ENCODE measurements at places on chromosomes 2 and 18.
A peak's percentile ranks its signal among the peaks of the same experiment; 100 is the strongest.

- no peak for DNase-seq
Measured at GRCh38 chr2:55518841-55519165, 715 bp upstream of the CFAP36 start.

- no peak for DNase-seq
Measured at GRCh38 chr2:202918860-202919259, 6.8 kb downstream of the CARF start.

DNA sequence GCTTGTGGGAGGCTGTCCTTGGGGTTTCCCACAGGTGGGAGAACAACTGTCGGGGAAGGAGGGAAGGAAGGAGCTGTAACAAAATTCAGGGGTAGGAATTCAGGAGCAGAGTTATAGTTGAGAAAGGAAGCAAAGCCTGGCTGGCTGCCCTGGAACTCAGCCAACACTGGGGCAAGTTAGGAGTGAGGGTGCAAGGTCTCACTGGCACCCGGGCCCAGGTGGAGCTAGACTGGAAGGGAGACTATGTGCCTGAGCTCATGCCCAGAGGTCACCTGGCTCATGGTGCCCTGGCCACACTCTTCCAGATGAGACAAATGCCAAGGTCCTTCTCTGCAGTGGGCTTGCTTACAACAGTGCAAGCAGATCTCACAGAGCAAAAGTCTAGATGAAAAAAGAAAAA is 75.6 kb upstream of the ARHGAP28 start:
- DNase-seq = no peak

- no peak for DNase-seq
Measured at GRCh38 chr2:199977984-199978415, 22.6 kb downstream of the MAIP1 start.

DNA sequence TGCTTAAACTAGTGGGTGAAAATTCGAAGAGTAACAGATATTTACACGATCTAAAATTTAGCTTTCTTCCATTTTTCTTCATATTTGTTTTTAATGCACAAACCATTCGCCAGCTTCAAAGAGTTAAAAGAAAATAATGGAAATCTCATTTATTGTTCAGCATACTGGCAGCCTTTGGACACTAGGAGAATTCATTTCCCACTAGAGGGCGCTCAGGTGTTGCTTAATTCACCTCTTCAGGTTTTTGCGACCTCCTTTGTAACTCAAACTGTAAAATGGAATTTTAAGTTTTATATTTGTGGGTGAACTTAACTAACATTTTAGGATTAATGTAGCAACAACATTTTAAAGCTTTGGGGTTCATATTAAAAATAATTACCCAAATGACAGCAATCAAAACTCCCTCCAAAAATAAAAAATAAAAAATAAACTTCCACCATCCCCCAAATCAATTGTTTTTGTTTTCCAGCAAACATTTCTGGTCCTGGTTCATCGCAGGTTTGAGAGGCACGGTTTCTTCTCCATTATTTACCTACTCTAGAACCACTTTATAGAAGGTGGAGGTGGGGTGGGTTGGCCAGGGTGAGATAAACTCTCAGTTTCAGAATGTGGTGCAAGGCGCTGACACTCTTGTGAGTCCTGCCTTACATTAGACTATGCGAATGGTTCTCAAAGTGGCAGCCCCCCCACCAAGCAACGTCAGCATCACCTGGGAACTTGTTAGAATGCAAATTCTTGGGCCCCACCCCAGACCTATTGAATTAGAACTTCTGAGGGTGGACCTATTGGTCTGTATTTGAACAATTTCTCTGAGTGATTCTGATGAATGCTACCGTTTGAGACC is 24.7 kb upstream of the PNPT1 start:
- peak; percentile 51 for DNase-seq

GRCh38 chr18:59150236-59150635 is 10.6 kb downstream of the SEC11C start:
- no peak for DNase-seq

GRCh38 chr2:203327582-203327900 is 653 bp upstream of the ABI2 start:
- DNase-seq = no peak

GRCh38 chr2:85423525-85423924 is 5.0 kb downstream of the SH2D6 start:
- no peak for DNase-seq

DNA sequence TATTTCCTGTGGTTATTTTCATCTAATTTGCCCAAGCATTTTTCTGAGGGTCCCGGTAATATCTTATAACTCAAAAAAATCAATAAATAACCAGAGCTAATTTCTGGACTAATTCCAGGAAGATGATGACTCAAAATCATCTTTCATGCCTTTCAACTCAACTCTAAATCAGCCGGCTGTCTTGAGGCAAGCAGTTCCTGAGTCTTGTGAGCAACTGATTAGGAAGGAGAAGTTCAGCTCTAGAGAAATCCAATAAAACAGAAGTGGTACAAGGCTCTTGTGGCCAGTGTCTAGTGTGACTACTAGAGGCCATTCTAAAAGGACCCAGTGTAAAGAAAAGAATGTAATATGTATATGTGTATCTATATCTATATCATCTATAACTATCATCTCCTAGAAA is 890.4 kb downstream of the TRIB2 start:
- DNase-seq = no peak

DNA sequence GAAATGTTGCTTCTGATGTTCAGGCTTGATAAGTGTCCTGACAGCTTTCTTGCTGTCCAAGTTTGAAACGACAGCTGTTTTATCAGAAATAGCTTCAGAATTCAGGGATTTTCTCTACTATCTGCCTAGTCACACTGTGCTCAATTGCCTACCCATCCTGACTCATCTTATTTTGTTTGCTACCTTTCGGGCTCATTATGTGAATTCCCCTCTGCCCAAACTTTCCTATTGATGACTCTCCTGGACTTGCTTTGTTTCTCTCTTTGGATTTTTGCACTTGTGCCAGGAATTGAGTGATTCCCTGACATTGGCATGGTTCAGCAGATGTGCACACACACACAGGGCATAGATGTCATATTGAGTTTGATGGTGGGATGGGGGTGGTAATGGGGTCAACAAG is 1052.6 kb upstream of the PIK3C3 start:
- no peak for DNase-seq

GRCh38 chr18:36717422-36718110 is 111.2 kb downstream of the TPGS2 start:
- DNase-seq = no peak

GRCh38 chr2:160054984-160055725 is 7.3 kb downstream of the PLA2R1 start:
- peak; percentile 35 for DNase-seq

- no peak for DNase-seq
Measured at GRCh38 chr2:140257692-140258300, 1477.6 kb upstream of the NXPH2 start.

- DNase-seq = no peak
Measured at GRCh38 chr18:48361801-48362200, 47.4 kb downstream of the ZBTB7C start.

DNA sequence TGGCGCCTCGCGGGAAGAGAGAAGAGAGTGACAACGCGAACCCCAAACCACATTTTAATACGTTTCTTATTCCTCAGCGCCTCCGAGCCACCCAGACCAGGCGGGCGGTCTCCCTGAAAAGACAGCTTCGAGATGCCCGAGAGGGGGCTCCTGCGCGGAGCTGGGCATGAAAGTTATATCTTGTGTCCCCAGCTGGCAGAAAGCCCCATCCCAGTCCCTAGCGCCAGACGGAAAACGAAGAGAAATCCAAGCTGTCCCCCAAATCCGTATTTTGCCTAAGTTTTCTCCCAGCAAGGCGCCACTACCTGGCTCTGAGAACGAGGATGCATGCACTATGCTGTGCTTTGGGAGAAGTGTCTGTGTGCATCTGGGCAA is 797 bp downstream of the NXPH2 start:
- DNase-seq = no peak

DNA sequence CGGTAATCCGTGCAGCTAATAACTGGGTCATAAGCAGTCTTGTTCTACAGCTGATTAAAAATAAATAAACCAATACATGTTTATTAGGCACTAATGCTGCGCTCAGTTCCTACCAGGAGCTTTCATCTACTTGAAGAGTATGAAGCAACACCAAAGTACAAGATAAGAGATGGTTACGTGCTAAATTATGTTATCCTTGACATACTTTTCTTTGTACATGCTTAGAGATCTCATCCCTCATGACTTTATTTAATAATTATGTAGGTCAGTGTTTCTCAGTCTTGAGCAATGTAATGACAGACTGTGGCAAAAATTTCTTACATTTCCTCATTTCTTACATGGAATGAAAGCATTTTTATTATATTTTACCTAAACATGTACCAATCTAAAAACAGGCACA is 54.6 kb upstream of the COBLL1 start:
- DNase-seq = no peak

- DNase-seq = no peak
Measured at GRCh38 chr18:61225336-61225735, 107.9 kb upstream of the CDH20 start.

Measured in fibroblast of skin of left quadriceps (primary cell).